NCI-H69 (cell line): ENCODE measurements at places on chromosomes 16 and 17.

DNA sequence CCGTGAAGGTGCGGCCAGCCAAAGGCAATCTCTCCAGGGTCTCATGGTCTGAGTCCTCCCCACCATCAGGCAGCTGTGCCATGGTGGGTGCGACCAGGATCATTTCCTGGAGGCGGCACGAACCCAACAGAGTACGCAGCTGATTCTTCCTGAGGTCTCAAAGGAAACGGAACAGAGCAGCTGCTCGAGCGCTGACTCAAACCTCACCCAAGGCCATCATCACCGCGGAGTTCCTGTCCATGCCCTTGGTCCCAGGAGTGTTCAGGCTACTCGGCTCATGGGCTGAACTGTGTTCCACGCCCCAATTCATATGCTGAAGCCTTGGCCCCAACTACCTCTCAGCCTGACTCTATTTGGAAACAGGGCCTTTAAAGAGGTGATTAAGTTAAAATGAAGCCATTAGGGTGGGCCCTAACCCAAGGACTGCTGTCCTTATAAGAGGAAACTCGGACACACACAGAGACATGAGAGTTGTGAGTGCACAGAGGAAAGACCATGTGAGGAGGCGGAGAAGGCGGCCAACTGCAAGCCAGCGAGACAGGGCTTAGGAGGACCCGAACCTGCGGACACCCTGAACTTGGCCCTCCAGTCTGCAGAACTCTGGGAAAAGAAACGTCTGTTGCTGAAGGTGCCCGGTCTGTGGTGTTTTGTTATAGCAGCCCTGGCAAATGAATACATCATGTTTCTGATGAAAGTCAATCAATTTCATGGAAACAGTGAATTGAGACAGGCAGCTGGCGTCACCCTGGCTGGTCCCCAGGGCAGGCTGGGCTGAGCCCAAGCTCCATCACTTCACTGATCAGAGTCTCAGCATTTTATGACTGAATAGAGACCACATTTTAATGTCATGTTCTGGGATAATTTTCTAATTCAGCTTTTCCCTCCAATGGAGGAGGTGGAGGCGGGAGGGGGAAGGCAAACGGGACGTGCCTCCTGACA, 13.7 kb downstream of the MXRA7 start:
- peak; percentile 36 for DNase-seq

- no peak for DNase-seq
These were observed 40.6 kb upstream of the AQP8 start for GRCh38 chr16:25176136-25176535.

- no peak for DNase-seq
These were observed 284.6 kb upstream of the CDH5 start for GRCh38 chr16:66081775-66082366.

GRCh38 chr17:40791787-40792436, 7.8 kb downstream of the KRT28 start:
- peak; percentile 34 for DNase-seq

DNA sequence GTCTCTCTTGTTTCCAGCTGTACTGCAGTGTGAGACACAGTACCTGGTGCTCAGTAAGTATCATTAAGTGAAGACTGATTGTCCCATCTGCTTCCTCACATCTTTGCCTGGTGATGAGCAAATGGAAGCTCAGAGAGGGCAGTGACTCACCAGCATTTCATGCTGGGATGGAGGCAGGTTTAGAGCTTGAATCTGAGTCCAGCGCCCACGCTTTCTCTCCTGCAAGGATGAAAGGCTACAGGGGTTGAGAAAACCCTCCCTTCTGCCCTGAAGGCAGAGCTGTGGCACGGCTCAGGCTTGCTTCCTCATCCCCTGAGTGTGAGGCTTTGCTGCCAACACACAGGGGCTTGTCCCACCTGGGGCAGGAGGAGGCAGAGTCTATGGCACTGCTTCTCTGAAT, 1.5 kb upstream of the RNF112 start:
- peak; percentile 64 for DNase-seq

DNA sequence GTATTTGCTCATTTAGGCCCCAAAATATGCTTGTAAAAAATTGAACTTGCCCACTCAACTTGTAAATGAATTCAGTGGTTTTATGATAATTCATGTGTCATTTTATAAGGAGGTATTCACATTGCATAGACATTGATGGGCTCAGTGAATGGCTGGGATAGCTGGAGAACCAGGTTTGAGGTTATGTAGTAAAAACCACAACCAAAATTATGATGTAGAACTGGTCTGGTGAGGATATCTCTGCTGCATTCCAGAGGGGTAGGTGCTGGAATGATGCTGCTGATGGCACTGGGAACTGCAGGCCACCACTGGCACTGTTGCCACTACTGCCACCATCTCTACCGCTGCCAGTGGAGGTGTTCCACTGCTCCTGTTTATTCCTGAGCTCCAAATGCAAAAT, 21.5 kb upstream of the RABEP1 start:
- DNase-seq: no peak
